ENCODE measurements at places on chromosomes 5 and 9.

- no peak for DNase-seq
Observed at GRCh38 chr9:37474438-37474837, 9.2 kb upstream of the ZBTB5 start.

- no peak for DNase-seq
Observed at GRCh38 chr5:54022223-54022622, 288.1 kb downstream of the ARL15 start.

DNA sequence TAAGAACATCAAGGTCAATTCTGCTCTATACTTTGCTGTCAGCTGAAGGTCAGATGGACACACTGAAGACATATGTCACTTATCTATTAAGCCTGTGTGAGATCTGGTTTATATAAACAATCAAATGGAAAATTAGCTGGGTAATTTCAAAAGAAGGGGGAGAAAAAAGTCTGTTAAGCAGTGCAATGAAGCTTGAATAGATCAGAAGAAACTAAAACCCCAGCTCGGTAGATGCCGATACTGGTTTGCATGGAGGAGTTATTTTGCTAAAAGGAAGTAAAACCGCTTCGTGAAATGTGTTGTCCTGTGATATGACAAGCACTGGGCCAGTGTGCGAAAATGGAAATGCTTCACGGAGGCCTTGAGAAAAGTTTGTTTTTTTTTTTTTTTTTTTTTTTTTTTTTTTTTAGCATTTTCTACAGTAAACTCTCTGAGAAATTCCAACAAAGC is 148.8 kb downstream of the MEF2C start:
- DNase-seq, result no peak

DNA sequence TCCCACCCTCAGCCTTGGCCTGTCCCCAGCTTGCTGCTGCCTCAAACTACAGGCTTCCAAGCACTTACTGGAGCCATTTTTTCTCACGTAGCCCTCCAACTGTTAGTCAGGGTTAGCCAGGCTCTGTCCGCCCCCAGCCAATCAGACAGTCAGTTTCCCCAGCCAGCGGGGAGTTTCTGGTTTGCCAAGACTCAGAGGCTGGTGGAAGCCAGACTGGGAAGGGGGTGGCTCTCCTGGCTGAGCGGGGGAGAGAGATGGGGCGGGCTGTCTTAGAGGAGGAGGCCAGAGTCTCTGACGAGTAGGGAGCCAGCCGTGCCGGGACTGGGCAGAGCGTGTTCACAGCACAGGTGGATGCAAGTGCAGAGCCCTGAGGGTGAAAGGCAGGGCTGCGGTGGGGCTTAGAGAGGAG is 15.3 kb downstream of the PROP1 start:
- peak; percentile 1 for DNase-seq

DNA sequence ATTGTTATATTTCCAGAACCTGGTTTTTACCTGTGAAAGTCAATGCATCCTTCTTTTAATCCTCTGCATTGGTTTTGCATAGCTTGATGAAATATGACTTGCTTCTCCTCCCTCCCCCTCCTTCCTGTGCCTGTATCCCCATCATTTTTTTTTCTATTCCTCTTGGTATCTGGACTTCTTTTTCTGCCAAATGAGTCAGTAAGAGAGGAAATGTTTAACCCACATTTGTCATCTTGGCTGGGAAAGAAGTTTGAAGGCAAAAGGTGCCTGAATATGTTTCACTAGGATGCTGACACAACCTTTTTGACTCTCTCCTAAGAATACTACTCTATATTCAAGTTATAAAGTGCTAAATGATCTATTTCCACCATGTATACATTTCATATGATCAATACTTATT is 35.5 kb upstream of the CDKN2B start:
- peak; percentile 93 for DNase-seq

- no peak for DNase-seq
Observed at GRCh38 chr5:3034881-3035280, 283.4 kb upstream of the IRX2 start.

GRCh38 chr9:77649109-77649812 is 1.1 kb upstream of the GNA14 start:
- peak; percentile 38 for DNase-seq

DNA sequence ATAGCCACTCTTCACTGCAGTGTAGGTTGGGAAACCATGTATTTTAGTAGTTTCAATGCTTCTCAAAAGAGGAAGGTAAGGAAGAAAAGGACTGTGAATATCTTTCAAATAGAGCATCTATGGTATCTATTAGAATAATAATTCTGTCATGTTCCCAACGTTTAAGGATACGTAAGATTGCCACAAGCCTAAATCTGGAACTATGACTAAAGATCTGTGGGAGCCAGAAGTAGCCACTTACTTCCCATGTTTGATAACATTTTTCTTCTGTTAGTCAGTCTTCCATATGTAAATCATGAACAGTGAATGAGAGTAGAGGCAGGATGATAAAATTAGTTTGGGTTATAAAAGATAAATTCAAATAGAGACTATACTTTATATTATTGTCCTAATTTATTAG is 16.3 kb upstream of the MROH2B start:
- no peak for DNase-seq

GRCh38 chr5:139438707-139439012 is 665 bp downstream of the DNAJC18 start:
- no peak for DNase-seq

DNA sequence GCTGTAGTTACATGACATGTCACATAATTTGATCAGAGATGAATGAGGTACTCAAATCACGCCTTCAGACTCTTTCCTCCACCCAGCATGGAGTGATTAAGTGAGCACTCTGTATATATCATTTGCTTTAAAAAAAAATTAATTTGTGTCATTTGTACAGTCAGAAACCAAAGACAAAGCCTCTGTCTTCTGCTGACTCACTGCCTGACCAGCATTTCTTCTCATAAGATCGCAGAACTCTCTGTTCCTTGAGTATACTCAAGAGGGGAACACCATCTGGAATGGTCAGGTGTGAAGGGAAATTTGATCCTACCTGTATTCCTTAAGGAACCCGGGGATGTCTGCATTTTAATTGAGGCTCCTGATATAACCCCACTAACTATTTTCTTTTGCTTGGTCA is 254.4 kb downstream of the FAM114A2 start:
- peak; percentile 33 for DNase-seq

DNA sequence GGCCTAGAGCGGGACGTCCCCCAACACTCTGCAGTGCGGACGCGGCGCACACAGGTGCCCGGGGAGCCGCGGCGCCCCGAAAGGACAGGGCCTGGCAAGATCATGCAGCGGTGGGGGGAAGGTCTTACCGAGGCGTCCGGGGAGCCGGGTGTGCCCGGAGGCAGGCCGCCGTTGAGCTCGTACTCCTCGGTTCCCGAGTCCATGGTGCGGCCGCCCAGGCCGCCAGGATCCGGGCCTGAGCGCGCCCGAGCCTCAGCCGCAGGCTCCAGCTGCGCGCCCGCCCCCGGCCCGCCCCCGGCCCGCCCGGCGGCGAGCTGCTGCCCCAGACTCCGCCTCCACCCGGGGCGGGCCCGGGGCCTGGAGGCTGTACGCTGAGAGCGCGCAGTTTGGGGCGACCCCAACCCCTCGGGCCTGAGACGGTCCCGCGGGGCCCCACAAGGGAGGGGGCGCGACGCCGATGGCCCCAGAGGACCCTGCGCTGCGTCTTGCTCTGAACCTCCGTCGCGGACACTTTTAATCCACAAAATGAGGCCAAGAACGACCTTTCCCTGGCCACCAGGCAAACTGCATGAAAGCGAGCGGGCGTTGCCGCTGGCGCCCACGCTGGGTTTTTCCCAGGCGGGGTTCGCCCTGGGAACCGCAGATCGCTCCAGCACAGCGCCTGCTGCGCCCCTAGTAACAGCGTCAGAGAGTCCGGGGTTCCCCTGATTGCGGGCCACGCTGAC is at the start of gene NINJ1:
TSS of gene NINJ1 (minus strand) at position 237 of the 725 bp plus-strand sequence. CDS start at position 203, 34 bp downstream.
- DNase-seq, result peak; percentile 69

DNA sequence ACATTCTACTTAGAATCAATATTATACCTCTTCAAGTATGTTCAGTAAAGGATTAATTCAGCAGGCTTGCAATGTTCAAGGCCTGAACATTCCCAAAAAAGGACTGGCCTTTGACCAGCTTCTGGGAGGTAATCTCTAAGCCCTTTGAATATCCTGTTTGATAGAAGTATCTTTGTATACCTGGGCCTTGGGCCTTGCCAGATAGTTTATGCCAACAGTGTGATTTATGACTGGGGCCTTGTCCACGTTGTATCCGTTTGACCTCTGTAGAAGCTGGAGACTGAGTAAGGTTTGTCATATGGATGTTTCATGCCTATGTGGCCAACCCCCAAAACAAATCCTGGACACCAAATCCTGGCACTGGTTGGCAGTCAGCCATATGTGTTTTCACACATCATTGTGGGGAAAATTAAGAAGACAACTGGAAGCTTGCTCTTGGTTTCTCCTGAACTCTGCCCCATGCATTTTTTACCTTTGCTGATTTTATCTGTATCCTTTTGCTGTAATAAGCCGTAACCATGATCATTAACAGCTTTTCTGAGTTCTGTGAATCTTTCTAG is 92.1 kb downstream of the RMI1 start:
- DNase-seq, result no peak

- DNase-seq, result no peak
Observed at GRCh38 chr9:72827950-72828731, 124.7 kb downstream of the ALDH1A1 start.

DNA sequence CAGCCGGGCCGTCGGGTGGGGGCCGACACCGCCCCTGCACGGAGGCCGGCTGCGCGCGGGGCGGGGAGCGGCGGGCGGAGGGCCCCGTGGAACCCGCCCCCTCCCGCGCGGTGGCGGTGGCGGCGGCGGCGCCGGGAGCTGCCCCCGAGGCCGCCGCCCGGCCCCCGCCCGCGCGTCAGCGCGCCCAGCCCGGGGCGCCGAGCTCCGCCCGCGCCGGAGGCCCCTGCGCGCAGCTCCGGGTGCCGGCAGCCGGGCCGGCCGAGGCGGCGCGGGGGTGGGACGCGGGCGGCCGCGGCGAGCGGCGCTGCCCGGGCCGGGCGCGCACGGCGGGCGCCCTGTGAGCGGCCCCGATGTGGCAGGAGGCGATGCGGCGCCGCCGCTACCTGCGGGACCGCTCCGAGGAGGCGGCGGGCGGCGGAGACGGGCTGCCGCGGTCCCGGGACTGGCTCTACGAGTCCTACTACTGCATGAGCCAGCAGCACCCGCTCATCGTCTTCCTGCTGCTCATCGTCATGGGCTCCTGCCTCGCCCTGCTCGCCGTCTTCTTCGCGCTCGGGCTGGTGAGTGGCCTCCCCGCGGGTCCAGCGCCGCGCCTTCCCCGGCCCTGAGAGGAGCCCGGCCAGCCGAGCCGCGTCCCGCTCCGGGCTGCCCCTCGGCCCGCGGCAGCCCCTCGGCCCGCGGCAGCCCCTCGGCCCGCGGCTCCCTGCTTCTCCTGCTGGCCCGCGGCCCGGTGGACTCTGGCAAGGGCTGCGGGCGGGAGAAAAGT is at the start of gene ADCY2:
TSS of gene ADCY2 (plus strand) at position 192 of the 766 bp plus-strand sequence. CDS start at position 351, 159 bp downstream.
- no peak for DNase-seq

DNA sequence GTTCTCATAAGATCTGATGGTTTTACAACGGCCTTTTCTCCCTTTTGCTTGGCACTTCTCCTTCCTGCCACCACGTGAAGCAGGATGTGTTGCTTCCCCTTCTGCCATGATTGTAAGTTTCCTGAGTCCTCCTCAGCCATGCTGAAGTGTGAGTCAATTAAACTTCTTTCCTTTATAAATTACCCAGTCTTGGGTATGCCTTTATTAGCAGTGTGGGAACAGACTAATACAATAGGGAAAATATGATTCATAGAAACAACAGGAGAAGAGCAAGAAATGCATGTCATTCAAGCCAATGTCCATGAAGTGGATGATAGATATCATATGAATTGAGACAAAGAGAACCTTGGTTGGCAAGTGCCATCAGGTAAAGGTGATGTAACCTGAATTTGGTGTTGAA is 128.3 kb upstream of the HAPLN1 start:
- DNase-seq, result no peak

GRCh38 chr5:88882276-88883038 is 527 bp downstream of the MEF2C start:
- no peak for DNase-seq

GRCh38 chr9:16718952-16719351 is 151.5 kb downstream of the BNC2 start:
- no peak for DNase-seq

GRCh38 chr9:73923796-73924195 is 573.3 kb upstream of the RORB start:
- DNase-seq, result no peak

GRCh38 chr5:87103616-87104287 is 163.9 kb upstream of the RASA1 start:
- no peak for DNase-seq

GRCh38 chr9:92488681-92489550 is 6.6 kb upstream of the ASPN start:
- peak; percentile 21 for DNase-seq

- no peak for DNase-seq
Observed at GRCh38 chr5:71874521-71874920, 155.4 kb downstream of the CARTPT start.

DNA sequence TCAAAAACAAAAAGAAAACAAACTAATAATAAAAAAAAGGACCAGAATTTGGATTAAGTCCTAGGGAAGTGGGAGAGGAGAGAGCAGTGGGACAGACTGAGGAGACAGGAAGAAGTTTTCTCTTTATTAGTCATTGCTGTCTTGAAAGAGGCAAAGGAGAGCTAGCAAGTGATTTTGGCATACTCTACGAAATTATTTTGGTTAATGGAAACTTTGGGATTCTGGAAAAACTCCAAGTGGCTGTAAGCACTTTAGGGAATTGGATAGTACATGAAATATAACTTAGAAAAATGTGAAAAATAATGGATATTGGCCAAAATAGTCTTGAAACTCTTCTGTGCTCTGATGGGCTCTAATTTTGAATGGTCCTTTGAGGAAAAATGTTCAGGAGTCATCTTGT is 1641.8 kb upstream of the WWC1 start:
- DNase-seq, result no peak

- peak; percentile 10 for DNase-seq
Observed at GRCh38 chr9:79471580-79472543, 99.9 kb upstream of the TLE4 start.

DNA sequence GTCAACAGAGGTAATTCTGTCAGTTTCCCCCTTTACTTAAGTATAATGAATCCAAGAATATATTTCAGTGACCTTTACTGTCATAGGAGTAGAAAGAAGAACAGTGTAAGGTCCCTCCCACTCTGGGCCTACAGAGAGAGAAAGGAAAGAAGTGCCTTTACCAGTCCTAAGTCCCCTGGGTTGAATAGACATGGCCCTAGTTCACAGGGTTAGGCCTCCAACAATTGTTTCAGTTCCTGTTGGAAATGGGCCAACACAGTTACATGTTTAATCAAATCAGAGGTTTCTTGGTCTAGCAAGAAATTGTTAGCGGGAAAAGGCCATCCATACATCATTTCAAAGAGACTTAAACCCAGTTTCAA is 605.6 kb downstream of the MTRR start:
- DNase-seq, result no peak

GRCh38 chr5:180623411-180623834 is 26.0 kb downstream of the FLT4 start:
- DNase-seq, result no peak
